Stimulated activated CD8-positive, alpha-beta memory T cell treated with anti-CD3 and anti-CD28 coated beads, Interleukin-7, amount 100 ng/mL, for 4 hours (primary cell): ENCODE measurements at places on chromosomes 5 and 9.

DNA sequence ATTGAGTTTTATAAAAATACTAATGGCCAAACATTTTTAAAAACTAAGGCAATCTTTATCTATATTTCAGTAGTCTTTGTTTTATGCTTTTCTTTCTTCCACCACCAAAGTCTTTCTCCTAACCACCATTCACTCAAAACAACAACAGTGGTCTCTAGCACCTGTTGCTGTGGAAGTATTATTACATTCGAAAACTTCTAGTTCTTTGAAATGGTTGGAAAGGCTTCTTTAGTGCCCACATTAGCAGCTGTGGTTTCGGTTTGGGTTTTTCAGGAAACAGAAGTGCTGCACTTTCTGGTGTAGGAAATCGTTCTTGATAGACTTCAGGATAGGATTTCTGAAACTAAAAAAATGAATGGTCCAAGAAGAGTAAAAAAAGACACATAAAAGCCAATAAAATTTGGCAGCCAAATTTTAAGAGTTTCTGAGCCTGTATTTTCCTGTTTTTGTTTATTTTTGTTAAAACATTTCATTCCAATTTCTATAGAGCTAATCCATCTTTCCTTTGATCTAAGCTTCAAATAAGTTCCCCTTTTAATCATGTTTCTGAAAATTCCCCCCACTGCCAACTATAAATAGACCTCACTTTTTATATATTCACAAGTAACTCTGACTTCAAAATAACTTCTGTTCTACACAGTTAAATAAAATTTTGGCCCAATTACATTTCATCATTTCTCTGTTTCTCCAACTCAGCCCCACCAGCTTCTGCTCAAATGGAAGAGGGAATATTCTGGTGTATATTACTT, 102.2 kb downstream of the DEPDC1B start:
- DNase-seq: no peak

DNA sequence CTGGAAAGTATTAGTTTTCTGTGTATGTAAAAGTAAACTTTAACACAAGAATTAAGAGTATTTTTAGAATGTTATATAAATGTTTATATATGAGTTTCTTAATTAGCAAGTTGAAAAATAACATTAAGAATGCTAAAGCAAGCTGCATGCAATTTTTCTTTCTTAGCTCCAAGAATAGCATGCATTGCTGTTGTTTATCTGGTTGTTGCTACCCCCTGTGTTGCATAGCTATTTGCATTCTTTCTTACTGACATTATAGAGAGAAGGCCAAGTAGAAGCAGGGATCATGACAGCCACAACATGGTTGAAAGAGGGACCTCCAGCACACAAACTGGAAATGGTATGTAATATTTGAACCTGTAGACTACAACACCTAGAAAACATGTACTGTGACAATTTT, 94.8 kb downstream of the ERCC6L2 start:
- no peak for DNase-seq

- peak; percentile 5 for DNase-seq
Measured at GRCh38 chr5:54249210-54250028, 61.0 kb downstream of the ARL15 start.

- no peak for DNase-seq
Measured at GRCh38 chr9:78438211-78438610, 141.3 kb downstream of the PSAT1 start.

DNA sequence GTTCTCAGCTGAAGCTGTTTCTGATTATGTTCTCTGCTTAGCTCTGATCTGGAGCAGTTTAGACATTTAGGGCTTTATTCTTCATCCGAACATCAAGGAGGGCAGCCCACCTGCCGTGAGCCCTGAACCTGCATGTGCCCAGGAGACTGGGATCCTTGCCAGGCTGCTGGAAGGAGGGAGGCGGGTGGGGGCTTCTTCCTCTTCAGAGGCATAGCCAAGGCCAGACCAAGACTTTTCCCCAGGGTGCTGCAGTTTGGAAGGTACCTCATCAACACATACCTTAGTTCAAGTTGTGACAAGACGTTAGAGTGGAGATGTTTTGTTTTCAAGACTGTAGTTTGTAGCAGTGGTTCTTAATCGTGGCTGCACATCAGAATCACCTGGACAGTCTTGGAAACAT, 64.9 kb downstream of the RALGPS1 start:
- no peak for DNase-seq

GRCh38 chr5:257148-257547, 14.3 kb upstream of the PDCD6 start:
- no peak for DNase-seq

DNA sequence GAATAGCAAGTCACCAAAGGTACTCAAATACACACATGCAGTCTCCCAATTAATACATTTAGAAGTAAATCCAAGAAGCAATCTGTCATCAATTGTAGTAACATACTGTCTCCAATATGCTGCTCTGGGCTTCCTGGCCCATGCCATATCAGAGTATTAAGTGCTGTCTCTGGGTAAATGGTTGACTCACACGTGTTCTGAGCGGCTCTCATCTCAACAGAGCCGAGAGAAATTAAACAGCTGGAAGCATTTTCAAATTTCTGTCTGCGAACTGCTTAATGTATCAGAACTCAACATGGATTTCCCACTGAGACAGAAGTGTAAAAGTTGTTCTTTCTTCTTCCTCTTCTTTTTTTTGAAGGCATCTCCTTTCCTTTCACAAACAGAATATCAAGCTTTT, 247.3 kb upstream of the TAS2R1 start:
- DNase-seq: no peak

GRCh38 chr5:884345-885126, 8.1 kb downstream of the BRD9 start:
- no peak for DNase-seq

DNA sequence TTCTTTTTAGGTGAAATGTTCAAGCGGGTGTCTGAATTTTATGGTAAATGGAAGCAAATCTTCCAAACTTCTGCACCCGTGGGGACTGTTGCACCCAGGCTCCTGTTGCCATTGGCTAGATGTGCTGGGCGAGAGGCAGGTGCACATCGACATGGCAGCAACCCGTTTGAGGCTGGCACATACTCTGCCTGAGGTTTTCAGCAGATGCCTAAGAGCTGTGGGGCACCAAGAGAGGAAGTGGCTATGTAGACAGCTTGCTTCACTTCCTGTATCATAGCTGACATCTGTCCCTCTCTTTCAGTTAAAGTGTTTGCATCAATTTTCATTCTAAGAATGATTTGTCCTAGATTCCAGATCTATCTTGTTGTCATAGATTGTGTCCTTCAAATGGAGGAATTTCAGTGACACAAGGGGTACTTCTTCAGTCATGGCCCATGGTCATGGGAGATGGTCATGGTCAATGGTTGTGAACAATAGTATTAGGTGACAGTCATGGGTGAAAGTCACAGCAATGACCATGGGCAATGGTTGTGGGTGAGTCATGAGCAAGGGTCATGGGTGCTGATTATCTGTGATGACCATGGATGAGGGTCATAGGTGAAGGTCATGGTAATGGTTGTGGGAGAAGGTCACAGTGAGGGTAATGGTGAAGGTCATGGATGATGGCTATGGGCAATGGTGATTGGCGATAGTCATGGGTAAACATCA, 115.1 kb upstream of the IRX4 start:
- DNase-seq: no peak

- no peak for DNase-seq
Measured at GRCh38 chr5:72783354-72783753, 33.1 kb upstream of the TNPO1 start.

- no peak for DNase-seq
Measured at GRCh38 chr9:98284754-98285153, 29.3 kb upstream of the TBC1D2 start.

GRCh38 chr5:27026801-27027200, 11.6 kb downstream of the CDH9 start:
- DNase-seq: no peak

DNA sequence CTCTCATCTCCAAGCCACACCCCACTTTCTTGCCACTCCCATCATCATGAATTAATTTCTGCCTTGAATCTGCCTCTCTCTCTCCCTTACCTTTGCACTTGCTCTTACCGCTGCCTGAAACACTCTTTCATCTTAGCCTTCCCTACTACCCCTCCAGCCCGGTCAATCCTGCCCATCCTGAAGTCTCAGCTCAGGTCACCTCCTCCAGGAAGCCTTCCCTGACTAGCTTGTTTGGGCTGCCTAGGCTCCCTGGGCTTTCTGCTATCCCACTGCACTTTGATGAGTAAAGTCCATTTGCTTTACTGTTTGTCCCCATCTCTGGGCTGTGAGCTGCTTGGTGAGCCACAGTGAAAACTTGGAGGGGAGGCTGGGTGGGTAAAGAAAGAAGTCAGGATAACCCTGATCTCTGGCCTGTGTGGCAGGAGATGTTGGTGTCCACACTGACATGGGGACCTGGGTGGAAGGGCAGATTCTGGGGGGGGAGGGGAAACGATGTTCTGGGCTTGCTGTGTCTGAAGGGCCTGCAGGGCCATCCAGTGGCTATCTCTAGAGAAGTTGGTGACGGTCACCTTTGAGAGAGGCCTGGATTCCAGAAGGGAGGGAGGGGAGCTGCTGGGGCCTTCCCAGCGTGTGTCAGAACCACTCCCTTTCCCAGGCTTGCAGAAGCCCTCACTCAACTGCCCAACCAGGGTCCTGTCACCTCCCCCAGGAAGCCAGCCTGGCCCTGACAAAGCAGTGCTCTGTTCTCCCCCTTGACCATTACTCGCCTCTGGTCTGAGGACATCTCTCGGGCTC, 75.0 kb upstream of the DAB2IP start:
- no peak for DNase-seq

DNA sequence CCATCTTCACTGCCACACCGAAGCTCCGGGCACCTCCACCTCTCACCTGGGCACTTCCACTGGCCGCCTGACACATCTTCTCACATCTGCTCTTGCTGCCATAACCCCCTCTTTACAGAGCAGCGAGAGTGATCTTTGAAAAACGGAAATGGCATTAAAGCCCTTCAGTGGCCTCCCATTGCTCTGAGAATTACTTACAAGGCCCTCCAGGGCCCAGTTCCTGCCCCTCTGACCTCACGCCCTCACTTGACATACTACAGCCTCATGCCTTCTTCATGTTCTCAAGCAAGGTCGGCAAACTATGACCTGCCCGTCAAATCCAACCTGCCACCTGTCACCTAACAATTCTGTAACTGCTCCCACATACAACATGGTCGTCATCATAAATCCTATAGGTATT, 187.3 kb downstream of the NR3C1 start:
- DNase-seq: no peak

DNA sequence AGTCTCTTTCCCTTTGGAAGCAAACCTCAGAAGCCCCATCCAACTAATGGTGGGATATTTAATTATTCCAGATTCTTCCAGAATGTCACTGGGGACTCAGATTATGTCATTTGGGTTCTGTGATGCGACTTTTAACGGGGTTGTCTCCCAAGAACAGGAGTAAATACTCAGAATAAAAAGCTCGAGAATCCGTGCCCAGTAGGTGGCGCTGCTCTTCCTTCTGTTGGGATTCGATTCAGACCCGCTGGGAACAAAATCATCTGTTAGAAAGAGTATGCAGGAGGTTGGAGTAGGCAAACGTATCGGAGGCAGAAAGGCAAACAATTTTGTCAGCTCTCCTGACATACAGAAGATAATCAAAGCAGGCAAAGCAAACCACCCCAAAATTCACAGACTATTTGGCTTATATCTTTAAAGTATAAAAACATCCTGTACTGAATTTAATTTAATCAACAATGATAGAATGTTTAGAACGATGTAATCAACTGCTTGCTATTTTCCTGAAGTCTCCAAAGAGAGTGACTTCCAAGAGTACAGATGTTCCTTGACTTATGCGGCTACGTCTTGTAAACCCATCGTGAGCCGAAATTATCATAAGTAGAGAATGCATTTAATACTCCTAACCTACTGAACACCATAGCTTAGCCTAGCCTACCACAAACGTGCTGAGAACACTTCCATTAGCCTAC, 169.8 kb upstream of the RAI14 start:
- DNase-seq: peak; percentile 35
